Naive thymus-derived CD8-positive, alpha-beta T cell (primary cell): ENCODE measurements at places on chromosomes 2 and 18.

- no peak for DNase-seq
Observed at GRCh38 chr2:68418855-68419254, 48.2 kb downstream of the FBXO48 start.

- no peak for DNase-seq
Observed at GRCh38 chr18:24055009-24055804, 40.7 kb downstream of the TTC39C start.

GRCh38 chr18:78818961-78819360 lies 160.7 kb upstream of the SALL3 start:
- no peak for DNase-seq

DNA sequence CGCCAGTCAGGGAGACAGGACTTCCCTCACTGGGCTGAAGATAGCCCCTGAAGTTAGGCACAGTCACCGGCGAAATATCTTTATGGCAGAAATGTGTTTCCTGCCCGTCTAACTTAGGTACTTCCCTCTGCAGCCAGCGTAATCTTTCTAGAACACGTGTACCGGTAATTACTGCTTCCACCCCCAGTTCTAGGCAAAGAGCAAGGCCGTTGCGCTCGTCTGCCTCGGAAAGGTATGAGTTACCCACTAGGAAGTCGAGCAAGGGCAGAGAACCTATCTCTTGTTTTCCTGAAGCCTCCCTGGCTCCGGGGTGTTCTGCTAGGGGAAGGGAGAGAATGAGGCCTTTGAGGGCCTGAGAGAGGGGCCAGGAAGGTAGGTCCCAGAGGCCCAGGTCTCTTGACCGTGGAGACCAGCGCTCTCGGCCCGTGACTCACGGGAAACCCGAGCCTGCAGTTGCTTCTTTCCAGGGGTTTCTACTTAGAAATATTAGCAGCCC lies 70.0 kb downstream of the TWSG1 start:
- DNase-seq, result peak; percentile 19

GRCh38 chr2:215619022-215619958 lies 183.4 kb upstream of the FN1 start:
- DNase-seq, result no peak

GRCh38 chr18:31538837-31539236 lies 40.9 kb downstream of the DSG2 start:
- no peak for DNase-seq

DNA sequence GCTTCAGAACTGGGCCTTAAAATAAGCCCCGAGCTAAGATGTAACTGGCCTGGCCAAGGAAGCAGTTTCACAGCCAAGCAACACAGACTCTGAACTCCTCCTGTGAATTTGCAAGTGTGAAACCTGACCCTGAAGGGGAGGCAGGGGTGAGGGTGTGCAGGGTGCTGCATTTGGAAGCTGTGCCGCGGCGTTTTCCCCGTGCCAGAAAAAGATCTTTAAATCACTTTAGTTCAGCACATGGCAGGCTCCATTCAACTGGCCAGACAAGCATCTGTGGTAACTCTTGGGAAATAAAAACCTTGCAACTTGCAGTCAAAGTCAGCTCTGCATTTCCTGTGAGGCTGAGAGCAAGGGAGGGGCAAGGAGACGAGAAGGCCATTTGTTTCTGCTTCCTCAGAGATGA lies 209.3 kb upstream of the SOX11 start:
- DNase-seq, result no peak

DNA sequence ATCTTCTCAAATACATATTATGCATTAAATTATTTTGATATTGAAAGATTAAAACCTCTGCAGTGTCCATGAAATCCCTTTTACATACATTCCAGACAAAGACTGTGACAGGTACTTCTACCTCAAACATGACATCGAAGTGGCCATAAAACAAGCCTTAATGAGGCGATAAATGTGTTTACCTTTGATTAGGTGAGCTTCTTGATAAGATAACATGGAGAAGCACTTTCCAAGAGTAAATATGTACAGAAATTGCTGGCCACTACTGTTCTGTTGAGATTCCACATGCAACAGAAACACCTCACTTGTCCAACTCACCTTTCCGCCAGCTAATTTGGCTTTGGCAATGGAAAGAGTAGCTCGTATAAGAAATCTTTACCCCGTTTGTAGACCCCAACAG lies 55.2 kb downstream of the ZEB2 start:
- no peak for DNase-seq

DNA sequence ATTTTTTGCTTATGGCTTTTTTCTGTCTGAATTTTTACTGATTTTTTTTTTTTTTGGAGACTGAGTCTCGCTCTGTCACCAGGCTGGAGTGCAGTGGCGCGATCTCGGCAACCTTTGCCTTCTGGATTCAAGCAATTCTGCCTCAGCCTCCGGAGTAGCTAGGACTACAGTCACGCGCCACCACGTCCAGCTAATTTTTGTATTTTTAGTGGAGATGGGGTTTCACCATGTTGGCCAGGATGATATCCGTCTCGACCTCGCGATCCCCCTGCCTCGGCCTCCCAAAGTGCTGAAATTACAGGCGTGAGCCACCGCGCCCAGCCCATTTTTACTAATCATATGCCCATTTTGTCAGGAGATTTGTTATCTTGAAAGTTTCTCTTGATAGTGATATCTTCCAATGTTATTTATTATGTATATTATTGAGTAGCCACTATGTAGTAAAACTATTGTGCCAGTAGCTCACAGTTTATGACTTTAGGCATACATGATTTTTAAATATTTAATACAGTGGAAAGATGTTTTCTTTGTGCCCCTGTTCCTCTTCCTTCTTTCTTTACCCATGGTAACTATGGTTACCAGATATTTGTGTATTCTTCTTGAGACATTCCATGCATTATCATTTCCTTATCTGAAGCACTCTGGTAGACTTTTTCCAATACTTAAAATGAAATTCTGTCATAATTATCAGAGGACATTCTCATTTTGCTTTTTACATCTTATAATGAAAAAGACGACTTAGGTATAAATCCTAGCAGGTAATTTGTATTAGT lies 2.1 kb downstream of the HAT1 start:
- no peak for DNase-seq

GRCh38 chr2:216838151-216838550 lies 21.7 kb downstream of the TNP1 start:
- no peak for DNase-seq

GRCh38 chr18:52715421-52715820 lies 375.4 kb downstream of the DCC start:
- DNase-seq, result no peak

DNA sequence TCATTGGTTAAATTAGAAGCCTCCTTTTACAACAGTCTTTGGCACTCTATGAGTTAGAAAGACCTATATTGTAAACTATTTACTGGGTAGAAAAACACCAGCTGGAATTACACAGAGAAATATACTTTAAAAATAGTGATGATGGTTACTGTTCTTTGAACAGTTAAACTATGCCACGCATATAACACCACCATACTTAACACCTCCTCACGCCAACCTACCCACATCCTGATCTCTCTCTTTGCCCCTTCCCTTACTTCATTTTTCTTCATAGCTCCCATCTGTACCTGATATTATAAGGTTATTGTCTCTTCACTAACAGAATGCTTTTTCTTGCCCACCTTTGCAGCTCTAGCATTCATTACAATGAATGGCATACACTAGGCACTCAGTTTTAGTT lies 173.8 kb downstream of the DPP4 start:
- DNase-seq, result no peak

DNA sequence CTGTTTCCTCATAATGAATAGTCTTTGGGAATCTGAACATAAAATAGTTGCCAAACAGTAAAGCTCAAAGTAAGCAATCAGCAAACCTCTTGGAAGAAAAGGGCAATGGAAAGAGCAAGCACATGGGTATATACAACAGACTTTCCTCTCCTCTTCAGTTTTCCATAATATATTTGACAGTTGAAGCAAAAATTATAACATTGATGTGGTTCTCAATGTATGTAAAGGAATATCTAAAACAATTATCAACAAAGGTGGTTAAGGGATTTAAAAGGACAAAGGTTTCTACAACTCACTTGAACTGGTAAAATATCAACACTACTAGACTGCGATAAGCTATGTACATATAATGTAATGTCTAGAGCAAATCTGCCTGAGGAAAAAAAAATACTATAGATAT lies 168.6 kb upstream of the SMAD7 start:
- no peak for DNase-seq

GRCh38 chr2:75547345-75548035 lies 13.2 kb downstream of the EVA1A start:
- DNase-seq, result no peak

- no peak for DNase-seq
Observed at GRCh38 chr18:76145521-76146376, 349.3 kb downstream of the ZNF516 start.

DNA sequence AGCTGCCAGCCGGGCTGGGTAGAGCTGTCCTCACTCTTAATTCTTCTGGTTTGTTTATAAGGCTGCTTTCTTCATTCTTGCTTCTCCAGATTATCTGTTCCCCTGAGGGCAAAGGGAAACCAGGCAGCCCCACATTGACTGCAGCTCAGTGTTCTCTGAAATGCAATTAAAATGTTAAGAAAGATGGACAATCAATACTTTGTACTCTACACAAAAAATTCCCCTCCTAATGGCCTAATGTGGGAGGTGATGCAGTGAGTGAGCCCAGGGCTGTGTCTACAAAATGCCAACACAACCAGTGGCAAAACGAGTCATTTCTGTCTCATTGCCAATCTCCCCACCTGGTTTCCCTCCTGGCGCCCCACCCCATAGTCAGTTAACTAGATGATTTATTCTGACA lies 541.7 kb upstream of the RAB6C start:
- no peak for DNase-seq

DNA sequence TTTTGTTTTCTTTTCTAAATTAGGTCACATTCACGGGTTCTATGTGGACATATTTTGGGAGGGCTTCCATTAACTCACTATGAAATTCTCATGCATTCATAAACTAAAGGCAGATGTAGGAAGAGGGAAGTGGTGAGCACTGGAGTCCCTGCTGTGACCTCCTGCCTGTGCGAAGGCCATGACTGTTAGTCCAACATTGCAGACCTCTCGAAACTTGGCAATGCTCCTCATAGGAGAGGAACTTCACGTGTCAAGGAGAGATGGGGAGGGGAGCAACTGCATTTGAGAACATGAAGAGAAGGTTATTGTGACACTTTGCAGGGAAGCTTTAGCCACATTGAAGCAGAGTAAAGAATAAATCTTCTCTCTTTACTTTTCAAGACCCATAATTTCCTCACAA lies 126.4 kb upstream of the HNMT start:
- no peak for DNase-seq

GRCh38 chr2:231228974-231229529 lies 30.6 kb downstream of the ARMC9 start:
- DNase-seq, result no peak

- DNase-seq, result no peak
Observed at GRCh38 chr18:21486905-21487437, 113.5 kb downstream of the ESCO1 start.

GRCh38 chr2:40118622-40119021 lies 333.3 kb downstream of the SLC8A1 start:
- no peak for DNase-seq

GRCh38 chr2:193011870-193012269 lies 817.1 kb upstream of the TMEFF2 start:
- DNase-seq, result no peak

DNA sequence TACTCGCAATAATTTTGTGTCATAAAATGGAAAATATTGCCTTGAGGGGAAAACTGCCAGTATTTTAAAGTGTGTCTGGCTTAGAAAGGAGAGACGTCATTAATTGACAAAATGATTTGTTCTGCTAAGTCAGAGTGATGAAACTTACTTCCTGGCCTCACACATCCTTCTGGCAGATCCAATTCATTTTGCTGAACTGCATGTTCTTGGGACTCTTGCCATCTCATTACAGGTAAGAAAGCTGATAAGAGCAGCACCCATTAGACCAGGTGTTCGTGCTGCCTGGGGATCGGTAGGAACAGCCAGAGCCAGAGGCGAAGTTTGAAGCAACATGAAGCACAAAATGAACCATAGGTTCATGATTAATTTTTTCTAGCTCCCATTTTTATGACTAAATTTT lies 38.0 kb downstream of the KCNE4 start:
- no peak for DNase-seq

DNA sequence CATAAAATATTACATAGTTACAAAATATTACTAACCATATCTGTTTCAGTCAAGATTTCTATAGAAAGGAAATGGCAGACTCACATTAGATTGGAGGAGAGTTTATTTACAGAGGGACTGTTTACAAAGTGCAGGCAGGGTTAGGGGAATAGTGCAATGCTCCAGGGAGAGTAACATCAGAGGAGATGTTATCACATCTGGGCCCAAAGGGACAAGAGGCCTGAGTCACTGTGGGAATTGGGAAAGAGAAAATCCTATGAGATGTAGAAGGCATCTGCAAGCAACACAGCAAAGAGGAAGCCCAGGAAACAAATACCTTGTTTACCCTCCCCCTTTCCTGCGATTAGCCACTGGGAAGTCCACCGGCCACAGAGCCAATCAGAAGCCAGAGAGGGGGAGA lies 227.3 kb upstream of the TANK start:
- no peak for DNase-seq
